ENCODE measurements at places on chromosomes 4 and X. TPM values are rescaled to one million over a fixed set of nuclear protein-coding genes. Genes with fewer than 3 reads are reported as not detected.
A peak's percentile ranks its signal among the peaks of the same experiment; 100 is the strongest.

GRCh38 chr4:112585977-112586736 is 50.6 kb downstream of the ZGRF1 start:
- DNase-seq = no peak

GRCh38 chrX:55778322-55778721 is 60.8 kb downstream of the RRAGB start:
- DNase-seq = no peak

- DNase-seq = no peak
Observed at GRCh38 chr4:2787230-2788100, 5.4 kb upstream of the SH3BP2 start.

The TMPRSS11A gene
- polyA plus RNA-seq = not detected

DNA sequence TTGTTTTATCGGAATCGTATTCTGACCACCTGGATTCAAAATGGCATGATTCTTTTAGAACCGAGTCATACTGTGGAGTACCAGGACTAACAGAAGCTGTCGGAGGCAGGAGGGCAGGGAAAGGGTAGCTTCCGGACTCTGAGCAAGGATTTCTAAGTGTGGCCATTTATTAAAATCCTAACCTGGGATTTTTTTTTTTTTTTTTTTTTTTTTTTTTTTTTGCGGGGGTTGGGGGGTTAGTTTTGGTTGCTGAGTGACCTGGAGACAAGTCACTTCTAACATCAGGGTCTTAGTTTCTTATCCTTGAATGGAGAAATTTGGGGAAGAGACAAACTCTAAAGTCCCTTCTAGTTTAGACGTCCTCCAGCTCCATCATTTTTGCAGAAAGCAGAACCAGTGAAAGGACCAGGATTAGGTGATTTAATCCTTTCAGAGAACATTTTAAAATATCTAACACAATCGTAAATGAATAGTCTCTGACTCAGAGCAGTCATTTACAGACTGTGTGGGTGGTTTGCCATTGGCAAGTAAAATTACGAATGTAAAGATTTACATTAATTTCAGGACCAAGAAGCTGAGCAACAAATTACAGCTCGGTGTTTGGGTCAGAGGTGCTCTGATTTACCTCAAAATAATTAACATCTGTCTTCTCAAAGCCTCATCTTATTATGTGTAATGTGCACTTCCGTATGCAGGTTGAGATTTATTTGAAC is 7.3 kb downstream of the SLC25A5 start:
- no peak for DNase-seq

DNA sequence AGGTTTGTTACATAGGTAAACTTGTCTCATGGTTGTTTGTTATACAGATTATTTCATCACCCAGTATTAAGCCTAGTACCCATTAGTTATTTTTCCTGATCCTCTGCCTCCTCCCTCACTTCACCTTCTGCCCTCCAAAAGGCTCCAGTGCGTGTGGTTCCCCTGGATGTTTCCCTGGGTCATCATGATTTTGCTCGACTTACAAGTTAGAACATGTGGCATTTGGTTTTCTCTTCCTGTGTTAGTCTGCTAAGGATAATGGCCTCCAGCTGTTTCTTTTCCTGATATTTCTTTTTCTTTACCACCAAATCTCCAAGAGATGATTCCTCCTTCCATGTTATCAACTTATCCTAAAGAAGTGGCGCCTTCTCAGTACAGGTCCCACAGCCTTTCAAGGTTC is 543.1 kb upstream of the ADGRL3 start:
- peak; percentile 59 for DNase-seq

The OTUD6A gene
- polyA plus RNA-seq = not detected

GRCh38 chr4:3711183-3712111 is 54.7 kb upstream of the ADRA2C start:
- DNase-seq = no peak

The SGMS2 gene
- 38.7 TPM for polyA plus RNA-seq

The SPANXC gene
- polyA plus RNA-seq = not detected

The HTN1 gene
- not detected for polyA plus RNA-seq

The PRDM8 gene
- 3.8 TPM for polyA plus RNA-seq

The TMEM185A gene
- 16.5 TPM for polyA plus RNA-seq

GRCh38 chr4:6761649-6762615 is 20.6 kb upstream of the KIAA0232 start:
- no peak for DNase-seq

The DGKK gene
- polyA plus RNA-seq = not detected

The GUCY1B1 gene
- 0.77 TPM for polyA plus RNA-seq

- DNase-seq = no peak
Observed at GRCh38 chr4:94135701-94136100, 72.0 kb upstream of the SMARCAD1 start.

The ENAM gene
- not detected for polyA plus RNA-seq
